ENCODE measurements at places on chromosomes 1 and 21.

GRCh38 chr1:19376428-19377372 is 64.6 kb downstream of the SLC66A1 start:
- no peak for DNase-seq

DNA sequence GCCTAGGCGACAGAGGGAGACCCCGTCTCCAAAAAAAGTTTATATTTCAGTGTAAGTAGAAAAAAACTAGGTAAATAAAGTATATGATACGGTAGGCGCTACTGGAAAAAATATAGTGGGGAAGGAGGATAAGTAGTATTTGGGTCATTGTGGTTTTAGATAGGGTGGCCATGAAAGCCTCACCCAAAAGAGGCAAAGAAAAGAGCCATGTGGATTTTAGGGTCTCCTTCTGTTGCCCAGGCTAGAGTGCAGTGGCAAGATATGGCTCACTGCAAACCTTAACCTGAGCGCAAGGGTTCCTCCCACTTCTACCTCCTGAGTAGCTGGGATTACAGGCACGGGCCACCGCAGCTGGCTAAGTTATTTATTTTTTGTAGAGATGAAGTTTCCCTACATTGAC is 17.1 kb downstream of the LEPR start:
- no peak for DNase-seq

GRCh38 chr1:119631433-119632102 is 16.5 kb downstream of the ZNF697 start:
- DNase-seq: peak; percentile 93

DNA sequence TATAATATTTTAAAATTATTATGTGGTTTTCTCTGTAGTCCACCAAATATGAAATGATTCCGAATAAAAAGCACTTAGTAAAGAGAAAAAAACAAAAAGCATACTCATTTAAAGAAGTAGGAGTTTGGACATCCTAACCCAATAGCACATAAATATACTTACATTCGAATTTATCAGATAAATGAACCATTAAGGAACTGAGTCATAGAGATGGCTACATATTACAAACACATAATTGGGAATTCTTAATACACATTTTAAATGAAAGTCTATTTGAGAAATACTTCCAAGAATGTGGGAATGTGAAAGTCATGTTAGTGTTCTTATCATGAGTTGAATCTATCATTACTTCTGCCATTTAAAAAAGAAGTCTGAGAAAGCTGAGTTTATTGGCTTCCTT is 75.0 kb downstream of the USP24 start:
- DNase-seq: no peak

Data from BE2C (cell line).